Brain pericyte (primary cell): ENCODE measurements at places on chromosomes 3 and 15.

- DNase-seq: no peak
These were observed 35.1 kb downstream of the POC1A start for GRCh38 chr3:52119099-52119498.

DNA sequence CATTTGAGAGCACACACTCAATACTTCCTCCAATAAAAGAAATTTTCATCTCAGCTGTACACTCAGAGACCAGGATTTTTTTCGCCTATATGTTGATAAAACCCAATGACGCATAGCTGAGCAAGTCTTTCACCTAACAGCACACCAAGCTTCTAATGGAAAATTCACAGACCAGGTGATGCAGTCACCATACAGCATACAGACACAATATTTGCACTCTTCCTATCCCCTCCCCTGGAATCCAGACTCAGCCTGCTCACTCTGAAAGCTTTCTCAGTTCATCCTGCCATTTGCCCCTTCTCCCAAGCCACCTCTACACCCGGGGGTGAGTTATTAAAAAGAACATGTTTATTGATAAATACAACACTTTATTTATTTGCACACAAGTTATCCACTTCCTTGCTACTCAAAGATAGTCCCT lies 1.7 kb downstream of the TBC1D5 start:
- DNase-seq: no peak

GRCh38 chr3:165518346-165518745 lies 318.9 kb downstream of the BCHE start:
- DNase-seq: no peak

DNA sequence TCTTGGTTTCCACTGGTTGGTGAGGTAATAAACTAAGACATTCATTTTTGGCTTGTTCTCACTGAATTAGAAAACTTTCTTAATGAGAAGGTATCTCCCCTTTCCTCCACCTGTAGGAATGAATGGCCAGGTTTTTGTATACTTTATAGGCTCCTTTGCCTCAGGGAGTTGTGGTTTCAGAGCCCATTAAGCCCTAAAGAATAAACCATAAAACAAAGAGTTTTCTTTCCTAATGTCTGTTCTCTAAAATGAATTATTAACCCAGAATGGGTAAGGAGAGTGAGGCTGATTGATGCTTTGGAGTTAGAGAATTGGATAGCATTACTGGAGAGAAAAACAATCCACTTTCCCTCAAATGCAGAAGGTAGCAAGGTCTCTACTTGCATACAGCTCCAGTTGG lies 67.6 kb downstream of the TIGIT start:
- DNase-seq: no peak

- no peak for DNase-seq
These were observed 21.7 kb upstream of the ARHGEF3 start for GRCh38 chr3:56823421-56823926.

DNA sequence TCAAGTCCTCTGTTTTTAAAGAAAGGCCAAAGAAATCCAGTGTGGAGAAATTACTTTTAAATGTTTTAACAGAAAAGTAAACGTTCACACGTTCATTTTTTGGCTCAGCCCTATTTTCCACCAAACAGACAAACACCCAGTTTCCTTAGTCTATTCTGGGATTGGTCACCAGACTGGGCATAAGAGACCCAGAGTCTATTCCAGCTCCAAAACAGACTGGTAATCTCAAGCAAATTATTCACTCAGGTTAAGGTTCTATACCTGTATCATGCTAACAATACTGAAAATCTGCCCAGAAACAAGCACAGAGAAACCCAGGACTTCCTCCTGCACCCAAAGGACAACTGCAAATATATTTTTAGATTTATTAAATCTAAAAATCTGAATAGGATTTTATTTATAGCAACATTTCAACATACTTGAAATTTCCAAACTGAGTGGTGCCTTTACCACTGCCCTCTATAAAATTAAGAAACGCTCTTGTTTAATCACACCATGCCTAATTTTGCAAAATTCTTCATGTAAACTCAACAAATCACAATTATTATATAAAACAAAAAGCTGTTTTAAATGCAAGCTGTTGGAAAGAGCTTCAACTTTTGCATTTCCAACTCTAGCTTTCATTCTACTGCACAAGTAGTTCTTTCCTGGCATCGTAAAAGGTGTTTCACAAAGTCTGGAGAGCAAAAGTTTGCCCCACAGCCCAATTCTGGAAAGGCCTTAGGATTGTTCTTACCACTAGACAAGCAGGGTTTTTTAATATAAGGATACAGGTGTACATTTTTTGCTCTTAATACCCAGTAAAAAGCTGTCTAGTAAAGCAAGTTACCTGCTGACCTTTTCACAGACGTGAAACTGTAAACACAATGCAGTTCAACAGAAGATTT lies 18.7 kb downstream of the ZNF148 start:
- no peak for DNase-seq

DNA sequence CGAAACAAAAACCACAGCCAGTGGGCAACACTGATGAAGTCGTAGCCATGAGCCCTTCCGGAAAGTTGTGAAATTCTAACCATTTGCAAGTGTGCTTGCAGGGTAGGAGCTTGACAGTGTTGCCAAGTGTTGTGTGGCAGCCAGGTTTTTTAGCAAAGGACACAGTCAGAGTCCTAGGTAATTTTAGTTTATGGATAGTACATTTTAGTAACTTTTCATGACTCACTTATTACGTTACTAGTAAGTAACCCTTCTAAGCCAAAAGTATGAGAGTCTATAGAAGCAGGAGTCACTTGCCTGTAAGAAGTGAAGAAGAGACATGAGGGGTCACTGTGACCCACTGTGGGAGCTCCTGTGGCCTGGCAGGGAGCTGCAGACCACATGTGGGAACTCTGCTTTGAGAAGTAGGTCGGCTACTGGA lies 54.8 kb upstream of the ADPGK start:
- DNase-seq: no peak
